BJ (cell line): ENCODE measurements at places on chromosomes 4 and X. TPM values are rescaled to one million over a fixed set of nuclear protein-coding genes. Genes with fewer than 3 reads are reported as not detected.

MTMR8 gene
- polyA plus RNA-seq, result not detected in 2 replicates

PRDM8 gene
- polyA plus RNA-seq, result 2.6 and 2.7 TPM in 2 replicates

ANAPC10 gene
- polyA plus RNA-seq, result 10.3 and 21.0 TPM in 2 replicates

SPATA4 gene
- polyA plus RNA-seq, result 0.07 and 0.17 TPM in 2 replicates

JAKMIP1 gene
- not detected in 2 replicates for polyA plus RNA-seq

CAPN6 gene
- polyA plus RNA-seq, result 0.01 TPM in 1 of 2 replicates, not detected in the other

GAGE2A gene
- polyA plus RNA-seq, result not detected in 2 replicates

TEC gene
- 0.20 and 0.28 TPM in 2 replicates for polyA plus RNA-seq

TLR10 gene
- polyA plus RNA-seq, result not detected in 2 replicates

RASGEF1B gene
- not detected in 2 replicates for polyA plus RNA-seq

FAM149A gene
- polyA plus RNA-seq, result 0.32 TPM in 1 of 2 replicates, not detected in the other

UNC5C gene
- polyA plus RNA-seq, result not detected in 2 replicates

ADH7 gene
- not detected in 2 replicates for polyA plus RNA-seq

DNA sequence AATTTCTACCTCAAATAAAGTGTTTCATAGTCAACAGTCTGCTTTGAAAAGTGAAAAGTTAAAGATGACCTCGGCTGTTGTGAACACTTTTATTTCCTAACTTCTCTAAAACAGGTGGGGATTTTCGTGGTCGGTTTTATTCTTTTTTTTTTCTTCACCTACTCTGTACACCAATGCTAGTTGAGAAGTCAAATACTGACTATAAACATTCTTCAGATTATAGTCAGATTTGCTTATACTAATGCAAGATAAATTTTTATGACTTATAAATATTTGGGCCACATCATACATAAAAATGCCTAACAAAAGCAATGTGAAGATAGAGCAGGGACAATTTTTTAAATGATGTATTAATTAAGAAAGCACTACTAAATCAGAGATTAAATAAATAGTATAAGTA lies 98.1 kb upstream of the GPR34 start:
- DNase-seq, result no peak

- DNase-seq, result no peak
These were observed 133.9 kb downstream of the SPCS3 start for GRCh38 chr4:176453658-176454057.

DNA sequence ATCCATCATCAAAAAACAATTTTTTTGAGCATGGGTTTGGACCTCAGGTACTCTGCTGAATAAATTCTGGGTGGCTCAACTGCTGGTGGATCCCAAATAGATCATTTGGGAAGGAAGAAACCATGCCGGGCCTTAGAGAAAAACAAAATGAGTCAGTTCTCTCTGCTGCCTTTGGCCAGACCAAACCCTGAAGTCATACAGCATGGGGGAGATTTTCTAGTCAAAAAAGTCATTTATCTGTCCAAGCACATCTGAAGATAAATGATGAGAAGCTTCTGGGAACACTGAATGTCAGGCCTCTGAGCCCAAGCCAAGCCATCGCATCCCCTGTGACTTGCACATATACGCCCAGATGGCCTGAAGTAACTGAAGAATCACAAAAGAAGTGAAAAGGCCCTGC lies 261.4 kb downstream of the DHX15 start:
- DNase-seq, result no peak

GRCh38 chr4:98055800-98056501 lies 87.3 kb downstream of the STPG2 start:
- DNase-seq, result no peak

DNA sequence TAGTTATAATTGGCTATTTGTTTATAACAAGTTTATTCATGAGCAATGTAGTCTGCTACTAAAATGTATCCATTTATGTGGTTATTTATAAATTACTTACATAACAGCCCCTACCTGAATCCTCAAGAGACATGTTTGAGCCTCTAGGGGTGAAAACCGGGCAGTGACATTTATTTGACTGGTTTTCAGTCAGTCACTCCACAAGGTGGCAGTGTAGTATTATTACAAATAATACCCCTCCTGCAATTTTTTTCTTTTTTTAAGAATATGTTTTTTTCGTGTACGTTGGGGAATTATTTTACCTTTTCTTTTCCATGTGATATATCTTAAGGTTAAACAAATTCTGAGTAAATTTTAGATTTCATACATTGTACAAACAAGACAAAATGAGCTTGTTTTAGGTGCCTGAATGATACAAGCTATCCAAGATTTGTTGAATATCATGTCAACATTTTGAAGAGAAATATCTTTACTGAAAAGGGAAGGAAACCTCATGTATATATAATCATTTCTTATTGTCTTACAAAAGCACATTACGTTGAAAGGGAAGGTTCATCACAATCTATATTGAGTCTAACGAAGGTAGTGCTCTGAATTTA lies 598.7 kb upstream of the TECRL start:
- no peak for DNase-seq

GRCh38 chr4:24256066-24256465 lies 328.3 kb downstream of the DHX15 start:
- no peak for DNase-seq

DNA sequence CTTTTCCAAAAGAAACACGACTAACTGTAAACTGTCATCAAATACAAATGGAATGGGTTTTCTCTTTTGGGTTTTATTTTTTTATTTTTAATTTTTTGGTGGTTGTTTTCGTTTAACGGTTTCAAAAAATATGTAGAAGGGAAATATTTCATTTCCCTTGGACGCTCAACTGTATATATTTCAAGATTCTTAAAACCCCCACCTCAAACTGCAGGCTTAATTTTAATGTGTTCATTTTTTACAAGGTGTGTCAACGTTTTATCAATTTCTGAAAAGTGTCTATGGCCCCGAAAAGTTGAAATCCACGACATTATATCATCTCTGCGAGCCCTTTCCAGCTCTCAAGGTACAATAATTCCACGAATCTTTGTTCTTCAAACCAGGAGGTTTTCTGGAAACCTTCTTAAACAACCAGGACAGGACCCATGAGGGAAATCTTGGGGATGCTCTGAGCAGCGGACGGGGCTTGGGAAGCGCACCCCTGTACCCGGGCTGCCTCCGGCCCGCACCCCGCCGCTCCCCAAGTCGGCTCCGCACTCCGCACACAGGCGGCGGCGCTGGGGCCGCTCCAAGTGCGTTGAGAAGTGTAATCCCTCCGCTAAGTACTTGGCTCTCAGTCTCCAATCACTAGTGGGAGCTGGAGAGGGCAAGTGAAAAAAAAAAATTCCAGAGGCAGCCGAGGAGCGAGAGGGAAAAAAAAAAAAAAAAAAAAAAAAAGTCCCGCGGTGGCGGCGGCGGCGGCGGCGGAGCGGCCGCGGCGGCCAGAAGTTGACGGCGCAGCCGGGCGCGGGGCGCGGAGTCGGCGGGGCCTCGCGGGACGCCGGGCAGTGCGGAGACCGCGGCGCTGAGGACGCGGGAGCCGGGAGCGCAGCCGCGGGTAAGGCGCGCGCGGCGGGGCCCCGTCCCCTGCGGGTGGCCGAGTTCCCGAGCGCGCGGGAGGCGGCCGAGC lies at the start of gene BMPR1B:
BMPR1B (plus strand) TSS at position 764 of the 949 bp plus-strand sequence. CDS start 346,470 bp downstream, outside the sequence.
- no peak for DNase-seq

GRCh38 chr4:52890521-52890791 lies 28.3 kb downstream of the RASL11B start:
- no peak for DNase-seq

DNA sequence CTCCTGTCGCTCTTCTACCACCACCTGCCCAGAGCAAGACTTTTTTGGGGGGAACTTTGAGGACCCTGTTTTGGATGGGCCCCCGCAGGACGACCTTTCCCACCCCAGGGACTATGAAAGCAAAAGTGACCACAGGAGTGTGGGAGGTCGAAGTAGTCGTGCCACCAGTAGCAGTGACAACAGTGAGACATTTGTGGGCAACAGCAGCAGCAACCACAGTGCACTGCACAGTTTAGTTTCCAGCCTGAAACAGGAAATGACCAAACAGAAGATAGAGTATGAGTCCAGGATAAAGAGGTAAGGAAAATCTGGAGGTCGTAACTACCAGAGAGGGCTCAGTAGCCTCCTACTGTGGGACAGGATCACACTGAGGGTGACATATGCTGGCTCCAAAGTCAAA lies 364.5 kb downstream of the MAPK10 start:
- DNase-seq, result no peak

- no peak for DNase-seq
These were observed 28.2 kb downstream of the NELFA start for GRCh38 chr4:1980561-1981041.

DNA sequence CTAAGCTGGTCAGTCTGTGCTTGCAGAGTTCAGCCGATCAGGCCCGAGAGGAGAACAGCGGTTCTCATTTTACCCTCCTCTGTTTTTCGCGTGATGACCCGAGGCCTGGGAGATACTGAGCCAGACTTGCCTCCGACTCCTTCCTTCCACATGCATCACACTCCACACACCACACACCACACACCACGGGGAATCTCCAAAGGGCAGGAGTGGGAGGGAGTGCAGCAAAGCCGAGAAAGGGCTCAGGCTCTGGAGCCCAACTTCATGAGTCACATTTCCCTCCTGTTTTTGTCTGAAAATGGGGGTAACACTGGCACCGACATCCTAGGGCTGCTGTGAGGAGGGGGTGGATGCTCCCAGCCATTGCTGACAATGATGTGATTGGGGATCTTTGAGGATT lies 38.9 kb downstream of the TKTL1 start:
- no peak for DNase-seq

DNA sequence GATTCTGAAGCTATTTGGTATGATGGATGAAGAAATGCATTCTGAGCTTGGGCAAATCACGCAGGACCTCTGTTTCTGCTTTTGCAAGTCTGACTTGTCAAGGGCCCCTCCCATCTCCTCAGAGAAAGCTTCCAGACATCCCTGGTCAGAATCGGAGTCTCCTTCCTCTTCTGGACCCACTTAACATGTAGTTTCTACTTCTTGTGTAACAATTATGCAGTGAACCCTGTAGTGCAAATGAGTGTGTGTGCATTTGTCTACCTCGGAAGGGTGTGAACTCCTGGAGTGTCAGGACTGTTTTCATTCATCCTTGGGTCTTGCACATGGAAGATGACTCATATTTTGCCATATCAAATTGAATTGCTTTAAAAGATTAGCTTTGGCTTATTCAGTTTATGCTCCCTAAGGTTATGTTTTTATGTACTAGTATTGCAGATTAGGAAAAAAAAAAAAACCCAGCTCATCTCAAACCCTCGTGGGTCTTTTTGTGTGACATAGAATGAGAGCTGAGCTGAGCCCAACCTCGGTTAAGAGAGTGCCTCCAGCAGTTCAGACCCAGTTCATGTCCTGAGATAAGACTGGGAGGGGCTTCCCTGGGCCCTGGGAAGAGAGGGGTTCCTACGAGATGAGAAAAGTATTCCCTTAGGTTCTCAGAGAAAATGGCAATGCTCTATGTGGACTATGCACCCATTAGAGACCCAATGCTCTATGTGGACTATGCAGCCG lies 61.1 kb upstream of the RPL34 start:
- no peak for DNase-seq

DNA sequence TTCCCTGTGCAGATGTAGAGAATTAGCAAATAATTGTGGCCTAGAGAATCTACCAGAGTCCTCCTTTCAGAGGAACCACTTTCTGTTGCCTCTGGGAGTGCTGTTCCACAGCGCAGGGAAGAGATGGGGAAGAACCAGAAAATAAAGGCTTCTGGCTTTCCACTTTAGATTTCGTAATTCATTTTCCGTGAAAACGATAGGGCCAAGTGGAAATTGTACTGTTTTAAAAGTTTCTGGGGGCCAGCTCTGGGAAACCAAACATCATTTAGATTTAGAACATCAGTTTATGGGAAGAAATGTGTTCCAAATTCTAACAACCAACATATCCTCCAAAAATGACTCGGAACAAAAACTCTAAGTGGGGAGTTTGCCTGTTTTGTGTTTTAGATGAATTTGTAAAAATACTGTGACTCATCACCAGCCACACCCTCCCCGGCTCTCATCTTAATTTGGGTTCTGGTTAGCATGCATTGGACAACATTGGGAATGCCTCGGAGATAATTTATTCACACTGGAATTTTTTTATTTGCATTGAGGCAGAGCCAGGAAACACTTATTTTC lies 65.2 kb upstream of the LNX1 start:
- DNase-seq, result peak; percentile 58

GRCh38 chrX:53682885-53683555 lies 3.5 kb downstream of the HUWE1 start:
- DNase-seq, result no peak

DNA sequence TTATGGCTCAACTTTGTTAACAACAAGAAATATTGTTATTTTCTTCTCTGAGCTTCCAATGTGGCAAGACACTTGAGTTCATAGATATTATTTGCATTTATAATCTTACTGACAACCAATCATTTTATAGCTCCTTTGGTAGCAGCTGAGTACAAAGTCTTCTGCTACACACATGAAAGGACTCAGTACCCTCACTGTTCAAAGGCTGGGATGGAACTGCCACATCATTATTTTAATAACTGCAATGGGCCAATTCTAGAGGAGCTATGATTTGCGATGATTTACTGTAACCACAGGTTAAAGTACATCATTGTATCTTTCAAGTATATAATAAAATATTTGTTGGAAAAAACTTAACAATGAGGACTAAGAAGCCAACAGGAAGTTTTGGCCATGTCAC lies 10.9 kb downstream of the MTTP start:
- DNase-seq, result no peak

- DNase-seq, result no peak
These were observed 333.8 kb upstream of the PCDH7 start for GRCh38 chr4:30386266-30386895.

GRCh38 chr4:176193938-176194337 lies 1.4 kb downstream of the SPATA4 start:
- peak; percentile 41 for DNase-seq

DNA sequence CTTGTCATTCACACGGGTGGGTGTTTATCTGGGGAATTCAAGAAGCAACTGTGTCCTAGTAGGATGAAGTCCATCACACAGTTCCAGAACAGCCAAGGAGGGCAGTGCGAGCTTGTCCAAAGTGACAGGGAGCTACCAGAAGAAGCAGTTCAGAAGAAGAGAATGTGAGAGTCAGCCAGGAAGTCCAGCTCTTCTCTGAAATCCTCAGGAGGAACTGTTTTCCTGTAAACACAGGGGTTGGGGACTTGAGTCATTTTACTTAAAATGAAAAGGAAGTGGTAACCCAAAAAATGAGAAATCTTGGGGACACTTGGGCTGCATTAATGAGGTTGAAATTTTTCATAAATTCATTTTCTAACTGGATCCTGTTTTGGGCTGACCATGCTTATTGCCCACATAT lies 8.2 kb upstream of the TLR10 start:
- DNase-seq, result no peak

GRCh38 chr4:185513489-185514181 lies 21.7 kb downstream of the PDLIM3 start:
- DNase-seq, result no peak

- no peak for DNase-seq
These were observed 72.8 kb downstream of the MANBA start for GRCh38 chr4:102687982-102688433.

DNA sequence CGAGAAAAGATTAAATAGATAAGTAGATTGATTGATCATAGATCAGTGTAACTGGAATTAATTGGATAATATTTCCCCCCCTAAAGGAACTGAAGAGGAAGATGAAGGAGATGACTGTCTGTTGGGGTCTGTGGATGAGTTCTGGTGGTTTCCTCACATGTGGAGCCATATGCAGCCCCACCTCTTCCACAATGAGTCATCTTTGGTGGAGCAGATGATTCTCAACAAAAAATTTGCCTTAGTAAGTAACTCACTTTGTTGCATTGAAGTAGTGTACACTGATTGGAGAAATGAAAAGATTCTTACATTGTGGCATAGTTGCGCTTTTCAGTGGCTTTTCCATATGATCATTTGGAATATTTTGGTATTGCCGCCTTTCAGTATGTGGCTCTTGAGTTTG lies 80.4 kb downstream of the NDST3 start:
- no peak for DNase-seq
